ENCODE measurements at places on chromosomes 5 and 9.

GRCh38 chr9:23088932-23089364 is 642.3 kb downstream of the DMRTA1 start:
- H3K4me3 ChIP-seq: no peak overlapping the region
- no peak for ATAC-seq
- no peak overlapping the region for H3K27ac ChIP-seq
- H3K4me1 ChIP-seq: no peaks in the 10 kb centered on the region
- H3K27me3 ChIP-seq: no peaks in the 10 kb centered on the region

DNA sequence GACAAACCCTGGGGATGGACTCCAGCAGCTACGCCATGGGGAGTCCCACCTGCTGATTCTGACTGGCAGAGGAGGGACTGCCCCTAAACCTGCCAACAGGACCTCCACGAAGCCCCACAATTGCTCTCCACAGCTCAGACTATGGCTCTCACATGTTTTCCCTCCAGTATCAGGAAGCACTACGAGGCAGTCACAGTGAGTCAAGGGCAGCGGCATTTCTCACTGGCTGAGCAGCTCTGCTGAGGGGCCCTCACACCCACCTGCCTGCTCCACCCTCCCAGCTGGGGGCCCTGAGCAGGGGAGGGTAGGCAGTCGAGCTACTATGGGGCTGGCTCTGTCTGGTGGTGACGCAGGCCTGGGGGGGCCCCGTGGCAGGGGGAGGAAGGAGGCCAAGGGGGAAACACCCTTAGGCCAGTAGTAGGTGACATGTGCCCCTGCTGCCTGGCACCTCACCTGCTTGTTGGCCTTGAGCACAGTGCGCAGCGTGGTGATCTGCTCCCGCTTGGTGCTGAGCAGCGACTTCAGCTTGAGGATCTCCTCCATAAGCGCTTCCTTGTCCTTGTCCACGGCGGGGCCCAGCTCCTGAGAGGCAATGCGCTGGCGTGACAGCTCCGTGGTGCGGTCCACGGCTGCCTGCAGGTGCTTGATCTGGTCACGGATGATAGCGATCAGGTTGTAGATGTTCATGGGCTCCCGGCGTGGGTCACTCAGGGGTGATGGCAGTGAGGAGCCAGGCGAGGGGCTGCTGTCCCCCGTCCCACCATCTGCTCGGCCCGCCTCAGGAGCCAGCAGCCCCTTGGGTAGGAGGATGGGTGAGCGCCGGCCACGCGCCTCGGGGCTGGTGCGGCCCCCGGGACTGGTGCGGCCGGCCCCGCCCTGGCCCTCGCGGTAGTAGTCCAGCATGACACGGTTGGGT is 46.3 kb downstream of the BICD2 start:
- no peak overlapping the region for H3K4me3 ChIP-seq
- no peak for ATAC-seq
- H3K27ac ChIP-seq: no peak overlapping the region
- peaks cover 5% of the 10 kb centered on the region for H3K4me1 ChIP-seq
- peaks cover 78% of the 10 kb centered on the region for H3K36me3 ChIP-seq

GRCh38 chr9:30507166-30507565 is 1877.3 kb upstream of the ACO1 start:
- H3K4me3 ChIP-seq: no peak overlapping the region
- no peaks in the 10 kb centered on the region for H3K27me3 ChIP-seq
- H3K4me1 ChIP-seq: no peaks in the 10 kb centered on the region
- H3K36me3 ChIP-seq: no peaks in the 10 kb centered on the region
- no peak for ATAC-seq

- no peak overlapping the region for H3K27ac ChIP-seq
- no peak overlapping the region for H3K4me3 ChIP-seq
- H3K36me3 ChIP-seq: no peaks in the 10 kb centered on the region
- no peaks in the 10 kb centered on the region for H3K27me3 ChIP-seq
These were observed 62.8 kb downstream of the COL15A1 start for GRCh38 chr9:99006511-99006910.

DNA sequence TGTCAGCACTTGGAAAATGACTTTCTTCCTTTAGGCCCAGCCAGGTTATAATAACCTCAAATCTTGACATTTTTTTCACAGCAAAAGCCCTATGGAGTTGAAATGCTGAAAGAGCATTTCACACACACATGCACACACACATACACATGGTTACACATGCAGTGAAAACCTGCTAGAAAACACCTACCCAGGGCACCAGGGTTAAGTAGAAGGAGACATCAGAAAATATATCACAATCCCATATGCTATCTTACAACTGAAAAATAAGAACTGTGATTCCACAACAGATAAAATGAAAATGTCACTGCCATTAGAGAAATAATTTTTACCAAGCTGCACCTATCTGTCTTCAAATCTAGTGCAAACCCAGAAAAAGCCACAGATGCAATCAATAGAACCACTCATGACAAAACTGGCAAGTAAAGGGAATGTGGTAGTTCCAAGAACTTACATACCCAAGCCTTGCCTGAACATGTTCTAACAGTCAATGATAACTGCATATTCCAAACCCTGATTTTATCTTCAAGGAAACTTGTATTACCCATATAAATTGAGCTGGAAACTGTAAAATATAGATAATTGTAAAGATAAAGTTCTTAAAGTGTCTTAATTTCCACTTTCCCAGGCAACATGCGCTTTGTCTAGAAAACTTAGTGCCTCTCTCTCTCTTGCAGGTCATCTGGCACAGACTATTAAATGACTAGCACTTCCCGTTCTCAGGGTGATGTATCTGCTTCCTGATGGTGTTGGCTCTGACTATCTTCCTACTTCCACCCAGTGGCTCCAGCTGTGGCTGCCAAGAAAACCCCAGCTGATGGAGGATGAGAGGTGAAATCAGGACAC is 250.2 kb upstream of the PTGER4 start:
- peaks cover 44% of the 10 kb centered on the region for H3K4me1 ChIP-seq
- ATAC-seq: peak; percentile 79
- H3K27ac ChIP-seq: peak overlapping the region; percentile 37
- peak overlapping the region; percentile 24 for H3K4me3 ChIP-seq
- H3K36me3 ChIP-seq: no peaks in the 10 kb centered on the region
